ENCODE measurements at places on chromosomes 7 and 10.
A peak's percentile ranks its signal among the peaks of the same experiment; 100 is the strongest.

DNA sequence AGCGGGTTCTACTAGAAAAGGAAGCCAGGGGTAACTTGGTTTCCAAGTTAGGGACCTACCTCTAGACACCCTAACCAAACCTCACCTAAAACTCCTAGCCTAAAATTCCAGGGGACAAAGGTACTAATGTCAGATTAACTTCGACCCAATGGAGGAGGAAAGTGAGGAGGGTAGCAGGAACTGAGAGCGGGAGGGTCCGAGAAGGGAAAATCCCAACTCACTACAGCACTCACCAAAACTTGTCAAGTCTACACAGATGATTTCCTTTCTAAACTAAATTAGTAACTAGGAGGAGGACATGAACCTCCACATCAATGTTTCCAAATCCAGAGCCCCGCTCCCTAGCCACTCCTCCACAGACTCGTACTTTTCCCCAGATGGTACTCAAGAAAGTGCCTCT, 22.6 kb downstream of the CHCHD3 start:
- no peak for DNase-seq

DNA sequence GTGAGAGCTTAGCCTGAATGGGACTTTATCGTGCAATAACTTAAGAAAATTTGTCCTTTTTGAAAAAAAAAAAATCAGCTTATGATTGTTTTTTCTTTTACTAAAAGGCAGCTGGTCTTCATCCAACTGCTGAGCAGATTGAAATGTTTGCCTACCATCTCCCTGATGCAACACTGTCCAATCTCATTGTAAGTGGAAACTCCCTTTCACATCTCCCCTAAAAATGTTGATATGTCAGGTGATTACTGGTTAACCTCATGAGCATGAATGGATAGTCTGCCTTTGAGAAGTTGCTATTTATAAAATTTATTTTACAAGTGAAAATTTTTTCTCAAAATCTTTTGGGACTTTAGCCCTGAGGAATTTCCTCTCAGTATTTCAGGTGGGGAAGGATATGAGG, 17.8 kb upstream of the HKDC1 start:
- DNase-seq, result no peak

DNA sequence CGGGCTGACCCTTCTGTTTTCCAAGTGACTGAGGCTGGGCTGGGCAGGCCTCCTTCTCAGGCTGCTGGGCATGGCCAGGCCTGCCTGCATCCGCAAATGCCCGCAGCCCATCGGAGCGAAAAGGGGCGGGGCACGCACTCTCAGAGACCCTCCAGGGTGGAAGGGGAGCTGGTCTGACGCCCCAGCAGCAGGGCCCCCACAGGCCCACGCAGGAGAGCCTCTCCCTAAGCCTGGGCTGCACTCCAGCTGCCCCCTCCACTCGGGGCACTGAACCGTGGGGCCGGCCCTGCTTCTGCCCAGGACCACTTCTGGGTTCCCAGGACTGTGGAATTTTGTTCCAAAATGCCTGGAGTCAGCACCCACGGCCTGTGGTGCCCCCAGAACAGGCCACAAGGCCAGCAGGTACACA, 9.3 kb downstream of the ADAP1 start:
- DNase-seq, result no peak

- no peak for DNase-seq
Observed at GRCh38 chr10:96439725-96440124, 74.0 kb downstream of the TLL2 start.

- no peak for DNase-seq
Observed at GRCh38 chr10:130221456-130222375, 85.5 kb downstream of the GLRX3 start.

DNA sequence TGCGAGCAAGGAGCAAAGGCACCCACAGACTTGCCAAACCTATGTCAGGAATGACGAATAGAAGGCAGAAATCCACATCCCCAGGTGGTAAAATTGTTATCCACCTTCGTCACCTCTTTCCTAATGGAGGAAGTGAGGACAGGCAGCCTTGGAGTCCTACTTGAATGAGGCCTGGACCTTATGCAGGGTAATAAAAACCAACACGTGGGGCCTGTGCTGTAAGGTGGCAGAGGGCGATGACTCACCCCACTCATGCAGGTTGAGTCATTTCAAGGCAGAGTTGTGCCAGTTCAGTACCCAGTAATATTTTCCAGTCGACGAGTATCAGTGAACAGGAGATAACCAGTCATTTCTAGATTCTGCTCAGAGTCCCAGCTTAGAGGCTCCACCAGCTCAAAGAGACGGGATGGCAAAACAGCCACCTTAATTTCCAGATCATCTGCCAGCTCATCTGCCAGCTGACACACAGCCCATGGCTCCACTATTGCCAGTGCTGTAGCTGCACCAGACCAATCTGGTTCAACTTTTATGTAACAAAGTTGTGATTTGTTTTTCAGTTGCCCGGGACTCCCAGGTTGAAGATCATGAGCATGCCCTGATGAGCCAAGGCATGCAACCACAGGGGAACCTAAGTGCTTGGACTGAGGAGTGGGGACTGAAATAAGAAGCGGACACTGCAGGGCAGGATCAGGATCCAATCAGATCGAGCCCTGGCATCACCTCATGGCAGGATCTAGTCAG, 176.2 kb upstream of the ITGB1 start:
- peak; percentile 98 for DNase-seq

GRCh38 chr7:88224601-88225275, 4.9 kb upstream of the SRI start:
- DNase-seq, result peak; percentile 77

DNA sequence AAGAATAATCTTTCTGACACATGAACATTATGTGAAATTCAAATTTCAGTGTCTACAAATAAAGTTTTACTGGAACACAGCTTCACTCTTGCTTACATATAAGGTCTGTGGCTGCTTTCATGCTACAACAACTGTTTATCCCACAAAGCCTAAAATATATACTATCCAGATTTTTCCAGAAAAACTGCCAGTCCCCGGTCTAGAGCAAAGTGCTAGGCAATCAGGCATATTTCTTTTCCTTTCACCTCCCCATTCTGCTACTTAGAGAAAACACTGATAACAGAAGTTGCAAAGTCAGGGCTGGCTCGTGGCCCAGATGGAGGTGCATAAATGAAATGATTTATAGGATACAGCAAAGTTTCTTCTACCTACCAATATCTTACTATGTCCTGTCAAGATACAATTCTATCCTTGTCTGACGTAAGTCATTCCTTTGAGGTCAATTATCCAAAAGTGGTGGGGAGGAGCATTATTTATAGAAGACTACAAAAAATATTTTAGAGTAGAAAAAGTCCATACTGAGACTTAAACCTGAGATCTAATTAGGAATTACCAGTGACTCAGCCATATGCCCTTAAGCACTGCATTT, 384.1 kb downstream of the NXPH1 start:
- no peak for DNase-seq

- peak; percentile 2 for DNase-seq
Observed at GRCh38 chr7:7148798-7149481, 33.4 kb upstream of the C1GALT1 start.

GRCh38 chr10:119364645-119365600, 157.6 kb downstream of the GRK5 start:
- DNase-seq, result peak; percentile 59

- no peak for DNase-seq
Observed at GRCh38 chr10:112782200-112782907, 167.7 kb upstream of the TCF7L2 start.

- no peak for DNase-seq
Observed at GRCh38 chr10:22640359-22640758, 74.0 kb downstream of the PIP4K2A start.

DNA sequence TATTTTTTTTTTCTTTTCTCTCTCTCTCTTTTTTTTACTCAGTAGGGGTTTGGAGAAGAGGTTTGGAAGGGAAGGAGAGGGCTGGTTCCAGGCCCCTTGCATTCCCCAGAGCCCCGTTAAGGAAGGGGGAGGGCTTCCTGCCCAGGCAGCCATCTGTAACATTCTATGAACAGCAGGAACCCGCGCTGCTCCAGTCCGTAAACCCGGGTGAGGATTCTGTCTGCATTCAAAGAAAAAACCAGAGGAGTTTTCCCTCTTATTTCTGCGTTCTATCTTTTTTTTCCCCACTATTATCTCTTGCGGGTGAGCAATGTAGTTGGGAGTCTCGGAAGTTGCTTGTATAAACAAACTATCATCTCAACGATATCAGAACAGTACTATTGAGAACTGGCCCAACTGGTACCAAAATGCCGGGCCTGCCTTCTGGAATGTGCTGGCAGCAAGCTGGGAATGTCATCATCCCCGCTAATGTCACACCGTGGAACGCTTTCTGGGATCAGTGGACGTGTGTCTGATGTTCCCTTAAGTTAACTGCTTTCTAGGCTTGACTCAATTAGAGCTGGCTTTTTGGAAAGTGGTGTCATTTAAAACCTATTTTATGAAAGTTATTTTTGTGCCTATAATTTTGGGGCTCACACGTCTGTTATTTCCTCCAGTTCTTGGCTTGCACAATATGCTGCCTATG, 153.1 kb upstream of the MEOX2 start:
- no peak for DNase-seq

DNA sequence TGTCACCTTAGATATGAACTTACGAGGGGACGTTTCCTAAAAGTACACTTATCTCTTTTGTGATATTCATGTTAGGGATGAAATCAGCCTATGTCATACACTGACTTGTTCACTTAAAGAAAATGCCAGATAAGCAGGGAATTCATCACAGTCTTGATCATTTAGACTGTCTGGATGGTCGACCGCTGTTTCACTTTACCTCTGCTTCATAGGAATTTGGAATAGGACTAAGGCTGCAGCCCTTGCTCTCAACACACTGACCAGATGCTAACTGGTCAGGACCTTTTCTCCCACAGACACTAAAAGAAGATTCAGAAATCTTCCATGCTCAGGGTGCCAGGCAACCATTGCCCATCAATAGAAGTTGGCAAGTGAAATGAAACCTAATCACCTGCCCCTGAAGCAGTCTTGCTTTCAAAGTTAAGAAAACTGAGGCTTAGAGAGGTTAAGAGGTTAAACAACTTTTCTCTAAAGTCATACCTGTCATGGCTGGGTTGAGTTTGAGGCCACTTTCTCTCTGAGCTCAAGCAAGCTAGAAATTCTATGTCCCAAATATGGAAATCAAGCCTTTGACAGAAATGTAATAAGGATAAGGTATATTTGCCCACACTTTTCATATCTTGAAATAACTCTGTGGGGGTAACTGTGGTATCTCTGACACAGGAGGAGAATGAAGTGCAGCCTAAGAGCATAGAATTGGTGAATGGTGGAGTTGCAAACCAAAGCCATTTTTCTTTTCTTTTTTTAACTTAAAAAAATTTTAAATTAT, 77.1 kb downstream of the MAP3K8 start:
- peak; percentile 63 for DNase-seq
